ENCODE measurements at places on chromosomes 16 and 17.

DNA sequence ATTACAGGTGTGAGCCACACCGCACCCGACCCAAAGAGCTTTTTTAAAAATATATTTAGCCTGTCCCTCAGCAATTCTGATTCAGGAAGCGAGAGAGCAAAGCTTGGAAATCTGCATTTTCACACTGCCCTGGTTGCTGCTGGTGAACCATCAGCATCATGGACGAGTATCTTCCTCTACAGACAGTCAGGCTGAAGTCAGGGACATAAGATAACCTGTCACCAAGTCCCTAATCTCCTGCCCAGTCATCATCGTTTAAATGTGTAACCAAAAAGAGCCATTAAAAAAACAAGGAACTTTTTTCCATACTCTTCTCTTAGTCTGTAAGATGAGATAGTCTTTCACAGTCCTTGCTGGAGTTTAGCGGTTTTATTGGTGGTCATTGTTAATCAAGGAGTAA lies 6.7 kb downstream of the PMM2 start:
- DNase-seq: no peak

GRCh38 chr16:59993101-59993500 lies 1259.0 kb upstream of the GOT2 start:
- no peak for DNase-seq

GRCh38 chr16:57304169-57305061 lies 19.9 kb upstream of the PLLP start:
- DNase-seq: no peak

GRCh38 chr16:57258226-57258909 lies 13.3 kb downstream of the ARL2BP start:
- DNase-seq: no peak

DNA sequence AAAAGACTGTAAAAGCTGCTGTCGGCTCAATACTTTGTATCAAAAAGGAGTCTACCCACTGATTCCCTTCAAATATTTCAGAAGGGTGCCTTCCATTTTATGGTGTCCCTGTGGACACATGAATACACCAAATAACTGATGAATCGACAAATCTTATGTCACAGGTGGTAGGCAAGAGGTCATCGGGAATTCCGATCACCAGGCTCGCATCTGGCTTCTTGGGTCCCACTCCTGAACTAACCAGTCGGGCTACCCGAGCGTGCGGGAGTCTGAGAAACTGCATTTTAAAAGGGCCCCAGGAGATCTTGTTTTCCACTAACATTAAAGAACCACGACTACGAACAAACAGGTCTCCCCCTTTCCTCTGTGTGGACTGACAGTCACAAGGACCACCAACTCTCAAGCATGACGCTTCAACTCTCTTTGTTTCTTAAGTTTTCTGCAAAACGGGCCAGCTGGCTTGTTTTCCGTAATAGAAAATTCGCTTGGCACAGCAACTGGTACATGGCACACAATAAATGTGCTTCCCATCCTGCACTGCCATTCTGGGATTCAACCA lies 873 bp downstream of the PSME3IP1 start:
- no peak for DNase-seq

GRCh38 chr17:74954115-74954514 lies 18.4 kb downstream of the OTOP3 start:
- DNase-seq: no peak

DNA sequence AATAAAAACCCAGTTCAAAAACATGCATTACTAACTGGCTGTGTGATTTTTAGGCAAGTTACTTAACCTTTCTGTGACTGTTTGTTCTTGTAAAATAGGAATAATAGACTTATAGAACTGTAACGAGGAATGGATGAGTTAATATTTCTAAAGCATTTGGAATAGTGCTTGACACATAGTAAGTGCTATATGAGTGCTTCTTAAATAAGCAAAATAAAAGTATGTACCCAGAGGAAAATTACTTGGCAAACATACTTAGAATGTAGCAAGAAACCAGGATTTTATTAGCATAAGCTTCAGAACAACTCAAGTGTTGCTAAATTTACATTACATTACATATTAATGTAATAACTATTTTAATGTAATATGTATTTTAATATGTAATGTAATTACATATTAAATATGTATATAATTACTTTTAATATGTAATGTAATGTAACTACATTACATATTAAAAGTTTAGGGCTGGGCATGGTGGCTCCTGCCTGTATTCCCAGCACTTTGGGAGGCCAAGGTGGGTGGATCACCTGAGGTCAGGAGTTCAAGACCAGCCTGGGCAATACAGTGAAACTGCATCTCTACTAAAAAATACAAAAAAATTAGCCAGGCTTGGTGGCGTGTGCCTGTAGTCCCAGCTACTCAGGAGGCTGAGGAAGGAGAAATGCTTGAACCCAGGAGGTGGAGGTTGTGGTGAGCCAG lies 14.2 kb downstream of the NFAT5 start:
- no peak for DNase-seq

GRCh38 chr16:14419817-14420216 lies 210.2 kb downstream of the PARN start:
- no peak for DNase-seq

DNA sequence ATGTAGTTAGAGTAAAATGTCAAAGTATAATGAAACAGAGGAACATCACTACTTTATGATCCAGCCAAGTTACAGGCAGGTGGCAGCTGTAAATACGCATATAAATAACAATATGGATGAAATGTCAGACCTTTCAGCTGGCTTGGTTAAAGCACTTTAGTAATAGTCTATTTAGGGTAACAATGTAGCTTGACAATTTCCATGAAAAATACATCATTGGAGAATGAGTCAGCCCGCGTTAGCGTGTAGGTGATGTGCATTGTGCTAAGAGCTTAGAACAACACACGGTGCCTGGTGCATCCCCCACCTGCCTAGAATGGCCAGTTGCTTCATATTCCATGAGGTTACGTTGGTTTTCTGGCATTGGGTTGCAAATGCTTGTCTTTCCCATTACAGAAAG lies 119.4 kb downstream of the RBFOX1 start:
- DNase-seq: no peak

- DNase-seq: no peak
Measured at GRCh38 chr17:27810211-27810901, 10.0 kb upstream of the NOS2 start.

DNA sequence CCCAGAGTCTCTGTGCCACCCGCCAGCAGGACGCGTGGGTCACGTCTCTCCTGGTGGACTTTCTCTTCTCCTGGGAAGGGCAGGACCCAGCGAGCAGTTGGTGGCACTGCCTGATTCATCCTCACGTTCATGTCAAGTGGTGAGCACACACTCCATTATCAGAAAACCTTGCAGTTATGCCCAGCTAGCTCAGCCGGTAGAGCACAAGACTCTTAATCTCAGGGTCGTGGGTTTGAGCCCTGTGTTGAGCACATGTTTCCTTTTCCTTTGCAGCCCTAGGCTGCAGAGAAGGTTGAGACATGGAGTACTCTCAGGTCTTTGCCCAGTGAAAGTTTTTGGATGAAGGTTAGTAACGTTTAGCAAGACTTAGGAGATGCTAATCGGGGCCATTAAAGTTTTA lies 8.0 kb downstream of the OR1F1 start:
- DNase-seq: no peak

DNA sequence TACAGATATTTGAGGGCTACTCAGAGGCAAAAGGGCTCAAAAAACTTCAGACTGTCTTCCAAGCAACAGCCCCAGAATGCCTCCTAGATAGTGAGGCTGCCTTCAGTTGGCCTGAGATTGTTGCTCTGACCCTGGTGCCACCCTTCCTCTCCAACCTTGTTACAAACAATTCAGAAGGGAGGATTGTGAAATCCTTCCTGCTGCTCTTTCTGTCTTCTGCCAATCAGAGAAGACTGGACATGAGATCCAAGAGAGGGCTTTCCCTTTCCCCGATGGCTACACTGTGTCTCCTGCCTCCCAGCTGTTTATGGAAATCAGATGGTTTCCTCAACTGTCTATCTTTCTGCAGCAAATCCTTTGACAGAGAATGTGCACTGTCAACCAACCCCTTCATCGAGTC lies 419.9 kb downstream of the CDH13 start:
- no peak for DNase-seq

DNA sequence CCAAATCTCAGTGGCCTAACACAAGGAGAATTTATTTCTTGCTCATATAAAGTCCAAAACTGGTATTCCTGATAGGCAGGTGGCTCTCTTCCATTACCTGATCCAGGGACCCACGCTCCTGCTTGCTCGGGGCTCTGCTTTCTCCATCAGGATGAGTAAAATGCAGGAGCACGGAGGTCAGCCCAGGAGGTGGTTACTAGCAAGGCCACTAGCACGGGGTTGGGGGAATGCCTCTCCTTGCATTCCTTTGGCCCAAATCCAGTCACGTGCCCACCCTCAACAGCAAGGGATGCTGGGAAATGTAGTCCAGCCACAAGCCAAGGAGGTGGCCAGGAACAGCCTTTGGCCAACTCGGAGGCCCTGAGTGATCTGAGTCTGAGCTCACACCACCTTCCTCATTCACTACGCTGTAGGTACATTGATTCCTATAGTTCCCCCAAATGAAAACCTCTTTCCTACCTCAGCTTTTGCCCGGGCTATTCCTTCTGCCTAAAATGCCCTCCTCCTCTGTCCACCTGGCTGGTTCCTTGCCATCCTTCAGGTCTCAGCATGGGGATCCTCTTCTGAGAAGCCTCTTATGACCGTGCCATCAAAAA lies 38.3 kb upstream of the HAPSTR1 start:
- no peak for DNase-seq

GRCh38 chr16:88566158-88566557 lies 4.0 kb upstream of the ZC3H18 start:
- peak; percentile 43 for DNase-seq

GRCh38 chr17:41835800-41836549 lies at the start of gene NT5C3B:
NT5C3B (minus strand) TSS chr17:41836232; CDS start chr17:41836193, 39 bp downstream.
- peak; percentile 33 for DNase-seq
